ENCODE measurements at places on chromosomes 6 and 20.
A peak's percentile ranks its signal among the peaks of the same experiment; 100 is the strongest.

DNA sequence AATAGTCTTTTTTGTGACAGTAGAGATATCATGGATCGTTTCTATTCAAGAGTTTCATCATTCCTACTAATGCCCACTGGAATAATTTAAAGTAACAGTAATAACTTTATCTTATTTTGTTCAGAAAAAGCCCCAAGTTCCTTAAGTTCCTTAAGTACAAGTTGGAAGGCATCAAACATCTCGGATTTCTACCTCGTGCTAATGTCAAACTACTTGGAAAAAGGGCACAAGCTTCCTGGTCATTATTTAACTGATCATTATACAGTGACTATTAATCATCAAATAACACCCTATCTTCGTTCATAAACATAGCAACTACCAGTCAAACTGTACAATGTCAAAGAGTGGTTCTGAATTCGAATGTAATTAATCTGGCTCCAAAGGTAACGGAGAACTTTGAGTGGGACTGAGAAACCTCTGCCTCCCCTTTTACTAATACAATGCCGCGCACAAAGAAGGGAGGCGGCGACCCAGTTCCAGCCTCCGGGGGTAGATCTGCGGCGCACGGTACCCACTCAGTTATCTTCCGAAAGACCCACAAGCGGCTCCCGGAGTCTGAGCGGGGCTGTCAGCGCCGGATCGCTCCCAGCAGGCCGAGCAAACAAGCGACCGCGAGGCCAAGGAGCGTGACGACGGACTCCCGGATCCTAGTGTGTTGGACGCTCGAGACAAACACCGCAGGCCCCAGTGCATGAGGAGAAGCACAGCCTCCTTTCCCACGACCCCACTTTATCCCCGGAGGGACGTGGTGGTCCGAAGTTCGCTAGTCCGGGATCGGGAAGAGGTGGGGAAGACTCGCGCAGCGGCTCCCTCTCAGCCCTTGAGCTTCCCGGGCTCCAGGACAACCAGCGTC lies 716 bp downstream of the SHPRH start:
- DNase-seq, result peak; percentile 27

DNA sequence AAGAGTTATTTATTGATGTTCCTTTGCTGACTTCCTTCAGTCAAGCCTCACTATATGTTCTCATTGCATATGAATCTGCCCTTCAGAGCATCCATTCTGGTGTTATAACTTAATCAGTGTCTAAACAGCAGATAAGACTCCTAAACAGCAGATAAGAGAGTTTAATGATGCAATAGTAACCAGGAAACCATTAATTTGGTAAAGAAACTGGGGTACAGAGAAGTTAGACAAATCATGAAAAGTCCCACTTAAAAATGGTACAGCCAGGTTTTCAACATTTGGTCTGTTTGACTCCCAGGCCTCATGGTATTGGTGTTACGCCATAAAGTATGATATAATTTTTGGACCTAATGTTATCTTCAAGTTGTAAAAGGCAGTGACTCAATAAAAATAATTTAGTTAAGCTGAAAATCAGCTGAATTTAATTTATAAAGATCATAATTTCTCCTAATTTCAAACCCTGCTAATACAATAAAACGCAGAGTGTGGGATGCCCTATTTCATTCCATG lies 127.4 kb upstream of the DST start:
- no peak for DNase-seq

DNA sequence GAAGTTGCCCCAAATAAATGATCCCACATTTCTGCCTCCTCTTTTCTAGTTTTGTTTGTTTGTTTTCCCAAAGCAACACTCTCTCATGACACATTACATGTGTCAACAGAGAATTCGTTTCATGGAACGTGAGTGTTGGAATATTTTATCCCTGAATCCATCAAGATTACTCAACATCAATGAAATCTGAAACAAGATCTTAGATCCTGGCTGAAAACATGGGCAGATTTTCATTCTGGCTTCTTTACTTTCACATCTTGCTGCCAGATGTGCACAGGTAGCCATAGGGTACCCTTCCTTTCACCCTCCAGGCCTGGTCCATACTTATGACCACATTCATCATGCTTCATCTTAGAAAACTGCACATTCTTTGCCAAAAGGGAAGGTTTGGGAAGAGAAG lies 347.0 kb downstream of the DOK5 start:
- DNase-seq, result no peak

DNA sequence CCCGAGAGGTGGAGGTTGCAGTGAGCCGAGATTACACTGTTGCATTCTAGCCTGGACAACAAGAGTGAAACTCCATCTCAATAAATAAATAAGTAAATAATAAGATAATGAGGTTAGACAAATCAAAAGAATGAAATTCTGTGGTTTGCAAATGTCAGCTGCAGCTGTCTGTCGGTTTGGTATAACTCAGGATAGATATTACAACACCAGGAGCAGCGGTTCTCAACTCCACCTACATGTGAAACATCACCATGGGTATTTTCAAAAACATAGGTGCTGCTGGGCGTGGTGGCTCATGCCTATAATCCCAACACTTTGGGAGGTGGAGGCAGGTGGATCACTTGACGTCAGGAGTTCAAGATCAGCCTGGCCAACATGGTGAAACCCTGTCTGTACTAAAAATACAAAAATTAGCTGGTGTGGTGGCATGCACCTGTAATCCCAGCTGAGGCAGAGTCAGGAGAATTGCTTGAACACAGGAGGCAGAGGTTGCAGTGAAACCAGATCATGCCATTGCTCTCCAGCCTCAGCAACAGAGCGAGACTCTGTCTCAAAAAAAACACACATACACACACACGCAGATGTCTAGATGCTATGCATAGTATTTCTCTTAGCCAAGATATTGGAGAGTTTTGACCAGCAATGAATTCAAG lies 126.1 kb upstream of the LAMP5 start:
- DNase-seq, result no peak

DNA sequence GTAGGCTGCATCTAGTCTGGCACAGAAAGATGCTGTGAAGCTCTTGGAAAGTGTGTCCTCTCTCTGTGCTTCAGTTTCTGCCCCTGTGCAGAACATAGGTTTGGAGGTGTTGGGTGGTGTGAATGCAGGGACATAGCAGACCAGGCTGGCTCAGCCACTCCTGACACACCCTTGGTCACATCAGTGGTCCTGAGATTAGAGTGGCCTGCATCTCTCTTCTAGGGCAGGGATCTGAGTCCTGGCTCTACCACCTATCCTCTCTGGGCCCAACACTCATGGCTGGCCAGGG lies 10.1 kb upstream of the TLDC2 start:
- DNase-seq, result no peak

GRCh38 chr6:68911334-68911733 lies 276.3 kb downstream of the ADGRB3 start:
- no peak for DNase-seq

- DNase-seq, result no peak
Observed at GRCh38 chr20:10115021-10115420, 80.2 kb downstream of the ANKEF1 start.

DNA sequence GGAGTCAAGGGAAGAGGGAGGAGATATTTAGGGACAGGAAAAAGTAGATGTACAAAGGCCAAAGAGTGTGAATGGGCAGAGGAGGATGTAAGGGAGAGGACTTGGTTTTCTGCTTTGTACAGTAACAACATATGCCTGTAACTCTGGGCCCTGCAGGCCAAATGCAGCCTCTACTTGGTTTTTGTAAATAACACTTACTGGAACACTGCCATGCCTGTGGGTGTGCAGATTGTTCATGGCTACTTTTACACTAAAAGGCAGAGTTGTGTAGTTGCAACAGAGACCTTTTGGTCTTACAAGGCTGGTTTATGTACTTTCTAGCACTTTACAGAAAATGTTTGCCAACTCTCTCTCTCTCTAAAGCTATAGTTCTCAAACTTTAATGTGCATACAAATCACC lies 157.1 kb downstream of the PHACTR1 start:
- no peak for DNase-seq

Measured in esophagus squamous epithelium (tissue), 5 donors.